ENCODE measurements at places on chromosomes 3 and 15.

DNA sequence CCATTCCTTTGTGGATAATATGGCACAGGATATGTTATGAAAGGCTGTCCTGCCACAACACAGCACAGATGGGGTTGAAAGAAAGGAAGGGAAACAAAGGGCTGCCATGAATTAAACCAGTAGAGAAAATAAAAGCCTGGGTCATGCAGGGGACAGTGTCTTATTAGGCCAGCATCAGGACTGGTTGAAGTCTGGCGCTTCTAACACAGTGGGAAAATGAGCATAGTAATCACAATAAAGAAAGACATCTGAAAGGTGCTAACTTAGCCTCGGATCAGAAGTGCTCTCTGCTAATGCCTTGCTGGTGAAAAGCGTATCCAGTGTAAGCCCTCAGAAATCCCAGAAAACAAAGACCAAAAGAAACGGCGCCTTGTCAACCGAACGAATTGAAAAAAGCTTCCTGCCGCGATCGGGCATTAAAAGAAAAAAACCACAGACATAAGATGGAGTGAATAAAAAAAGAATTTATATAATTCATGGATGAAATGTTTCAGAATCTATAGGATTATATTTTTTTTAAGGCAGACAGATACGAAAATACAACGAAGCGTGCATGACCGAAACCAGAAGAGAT is 566 bp upstream of the MKRN3 start:
- DNase-seq = peak; percentile 42

DNA sequence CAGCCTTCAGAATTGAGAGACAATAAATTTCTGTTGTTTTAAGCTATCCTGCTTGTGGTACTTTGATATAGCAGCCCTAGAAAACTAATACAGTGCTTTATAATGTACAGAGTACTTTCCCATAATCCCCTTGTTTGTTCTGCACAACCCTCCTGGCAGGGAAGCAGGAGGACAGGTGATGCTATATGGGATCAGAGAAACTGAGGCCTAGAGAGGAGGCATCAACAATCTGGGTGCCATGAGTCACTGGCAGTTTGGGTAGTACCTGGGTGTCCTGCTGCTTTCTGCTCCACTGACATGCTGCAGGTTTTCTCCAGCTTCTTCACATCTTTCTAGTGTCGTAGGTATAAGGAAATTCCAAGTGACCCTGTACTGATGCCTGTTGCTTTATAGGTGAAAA is 55.0 kb downstream of the CTDSPL start:
- DNase-seq = no peak

- DNase-seq = no peak
These were observed 108.8 kb downstream of the XXYLT1 start for GRCh38 chr3:195162033-195162669.

DNA sequence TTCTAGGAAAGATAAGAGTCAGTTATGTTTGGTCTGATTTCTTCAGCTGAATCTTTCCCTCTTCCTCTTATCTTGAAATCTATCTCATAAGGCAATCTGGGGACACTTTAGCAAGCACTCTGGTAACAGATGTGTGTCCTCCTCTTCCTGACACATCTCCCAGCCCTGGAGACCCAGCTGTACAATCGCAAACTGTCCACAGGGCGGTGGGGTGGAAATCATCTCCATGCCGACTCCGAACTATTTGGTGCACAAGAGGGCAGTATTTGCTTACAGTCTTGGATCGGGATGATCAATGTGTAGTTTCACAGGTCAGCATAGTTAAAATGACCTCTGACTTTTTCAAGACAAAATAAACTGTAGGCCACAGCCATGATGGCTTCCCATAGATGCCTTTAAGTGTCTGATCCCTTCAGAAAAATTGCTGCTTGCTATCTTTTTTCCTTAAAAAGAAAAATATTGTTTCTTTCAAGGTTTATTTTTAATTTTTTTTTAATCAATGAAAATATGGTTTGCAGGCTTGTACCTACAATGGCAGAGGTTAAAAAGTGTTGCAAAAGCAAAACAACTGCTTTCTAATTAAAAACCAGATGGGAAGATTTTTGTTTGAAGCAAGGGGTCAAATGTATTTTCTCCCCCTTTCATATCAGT is 17.7 kb downstream of the EEFSEC start:
- no peak for DNase-seq

All from NCI-H2227 treated with DMSO at 0.1 percent for 48 hours (cell line).